Activated CD4-positive, alpha-beta T cell treated with anti-CD3 and anti-CD28 coated beads, Interleukin-2, amount 10 ng/mL, durations not matched to agents 7 days and 5 days (primary cell): ENCODE measurements at places on chromosomes 5 and 9. TPM values are rescaled to one million over a fixed set of nuclear protein-coding genes. Genes with fewer than 3 reads are reported as not detected.

- no peak for DNase-seq
Measured at GRCh38 chr5:177358370-177358819, 671 bp downstream of the RGS14 start.

DNA sequence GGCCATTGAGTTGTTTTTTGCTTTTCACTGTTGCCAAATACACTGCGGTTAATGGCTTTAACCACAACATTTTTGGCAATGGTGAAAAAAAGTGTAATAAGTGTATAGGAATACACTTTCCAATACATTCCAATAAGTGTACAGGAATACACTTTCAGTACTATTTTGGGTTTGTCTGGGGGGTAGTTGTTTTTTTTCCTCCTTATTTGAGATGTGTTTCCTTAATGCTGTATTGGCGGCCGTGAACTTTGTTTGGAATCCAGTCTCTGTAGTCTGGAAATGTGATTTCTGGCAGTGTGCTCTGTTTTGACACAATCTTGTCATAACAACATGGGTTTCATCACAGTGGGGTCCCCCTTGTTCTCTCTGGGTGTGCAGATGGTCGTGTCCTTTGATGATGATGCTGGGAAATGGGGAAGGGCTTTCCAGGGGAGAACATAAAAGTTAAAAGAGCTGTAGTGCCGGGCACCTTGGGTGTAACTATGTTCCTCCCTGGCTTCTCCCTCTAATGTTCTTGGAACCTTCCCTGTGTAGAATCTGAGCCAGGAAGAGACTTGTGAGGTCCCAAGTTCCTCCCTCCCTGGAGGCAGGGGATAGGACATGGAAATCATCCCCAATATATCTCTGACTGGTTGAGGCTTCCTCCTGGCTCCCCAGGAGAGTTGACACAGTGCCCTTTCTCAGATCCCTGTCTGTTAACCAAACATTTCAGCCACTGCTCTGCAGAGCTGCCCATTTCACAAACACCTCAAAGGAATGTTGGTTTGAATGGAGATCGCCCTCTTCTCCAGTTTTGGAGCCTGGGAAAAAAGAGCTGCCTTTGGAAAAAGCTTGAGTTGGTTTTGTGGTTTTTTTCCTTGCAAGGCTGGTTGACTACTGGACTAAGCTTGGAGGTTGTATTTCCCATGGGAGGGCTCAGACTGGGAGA is 44.8 kb downstream of the RCL1 start:
- DNase-seq: no peak

GRCh38 chr9:76651119-76651705 is 113.0 kb upstream of the PCA3 start:
- no peak for DNase-seq

DNA sequence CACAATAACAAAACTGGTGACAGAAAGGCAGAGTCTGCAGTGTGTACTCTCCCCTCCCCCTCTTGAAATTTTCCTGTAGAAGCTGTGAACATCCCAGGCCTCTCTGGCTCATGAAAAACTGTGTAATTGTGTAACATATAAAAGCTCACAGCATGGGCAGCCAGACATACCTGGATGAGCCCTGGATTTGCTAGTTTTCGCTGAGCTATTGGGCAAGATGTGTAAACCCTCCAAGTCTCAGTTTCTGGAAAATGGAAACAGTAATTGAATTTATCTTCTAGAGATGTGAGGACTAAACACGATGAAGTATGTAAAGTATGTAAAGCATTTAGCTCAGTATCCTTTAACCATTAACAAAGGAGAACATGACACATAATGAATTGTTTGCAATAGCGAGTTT is 143.2 kb upstream of the ANKH start:
- DNase-seq: no peak

DNA sequence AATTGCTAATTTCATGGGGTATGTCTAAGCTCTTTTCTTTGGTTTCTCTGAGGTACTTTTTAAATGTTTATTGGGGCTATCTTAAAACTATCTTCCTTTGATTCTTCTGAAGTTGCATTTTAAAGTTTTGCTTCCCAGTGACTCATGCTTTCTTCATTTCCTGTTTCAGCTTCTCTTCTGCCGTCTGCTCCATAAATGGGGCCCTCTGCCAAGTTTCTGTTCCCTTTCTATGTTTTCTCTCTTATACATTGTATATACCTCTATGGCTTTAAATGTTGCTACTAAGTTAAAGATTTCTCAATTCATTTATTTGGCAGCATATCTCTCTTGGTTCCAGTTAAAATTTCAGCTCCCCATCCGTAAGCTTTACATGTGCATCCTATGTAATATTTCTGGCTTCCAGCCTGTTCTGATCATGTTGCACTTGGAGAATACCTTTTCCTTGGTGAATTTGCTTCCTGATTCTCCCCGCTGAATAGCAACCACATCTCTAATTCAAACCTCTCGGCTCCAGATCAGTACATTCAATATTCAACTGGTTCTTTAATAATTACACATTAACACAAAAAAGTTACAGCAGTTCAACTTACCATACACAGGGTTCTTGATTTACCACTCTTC is 125.3 kb downstream of the ST8SIA4 start:
- DNase-seq: no peak

- DNase-seq: no peak
Measured at GRCh38 chr9:97873882-97874281, 20.9 kb downstream of the FOXE1 start.

DNA sequence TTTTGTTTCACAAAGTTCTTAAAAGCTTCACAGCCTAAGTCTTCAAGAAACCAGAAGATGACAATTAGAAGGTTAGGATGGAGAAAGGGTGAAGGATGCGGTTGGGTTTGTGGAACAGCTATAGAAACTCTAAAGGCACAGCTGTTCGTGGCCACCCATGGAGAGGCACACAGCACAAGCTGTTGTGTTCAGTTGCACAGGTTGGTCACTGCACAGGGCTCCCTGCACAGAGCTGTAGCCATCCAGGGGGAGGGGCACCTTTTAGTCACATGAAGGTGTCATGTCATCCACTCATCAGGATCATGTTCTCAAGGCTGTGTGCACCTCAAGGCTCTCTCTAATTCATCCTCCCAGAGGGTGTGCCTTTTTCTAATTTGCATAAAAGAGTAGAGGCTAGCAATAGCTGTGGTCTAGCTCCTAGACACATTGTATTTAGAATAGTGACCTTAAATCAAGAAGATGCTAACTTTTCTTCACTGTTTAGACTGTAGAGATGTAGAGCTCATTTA is 5.0 kb upstream of the RASGRF2 start:
- DNase-seq: no peak

- no peak for DNase-seq
Measured at GRCh38 chr9:68530618-68531017, 10.1 kb downstream of the TMEM252 start.

- DNase-seq: no peak
Measured at GRCh38 chr9:108049026-108049607, 559.5 kb upstream of the KLF4 start.

The SHROOM1 gene
- total RNA-seq: 0.42 TPM

The UNC13B gene
- total RNA-seq: 0.25 TPM
